Choroid plexus epithelial cell (primary cell): ENCODE measurements at places on chromosomes 11 and 22.

DNA sequence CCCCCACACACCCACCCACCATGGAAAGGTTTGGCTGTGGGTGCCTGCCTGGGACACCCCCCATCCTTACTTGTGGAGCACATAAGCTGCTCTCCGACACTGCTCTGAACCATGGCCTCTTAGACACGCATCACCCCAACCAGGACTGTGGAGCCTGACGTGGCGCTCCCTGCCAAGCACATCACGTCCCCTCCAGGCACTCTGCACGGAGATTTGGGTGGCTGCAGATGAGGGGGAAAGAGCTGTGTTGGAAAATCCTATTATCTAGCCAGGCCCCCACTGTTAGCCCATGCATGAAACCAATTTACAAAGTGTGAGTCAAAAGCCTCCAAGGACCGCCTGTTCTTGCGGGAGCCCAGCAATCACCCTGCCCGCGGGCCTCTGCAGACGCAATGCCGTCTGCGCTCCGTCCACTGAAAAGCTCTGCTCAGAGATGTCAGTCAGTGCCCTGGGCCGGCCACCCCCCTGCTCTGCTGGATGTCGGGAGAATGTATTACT, 163.4 kb upstream of the NECTIN1 start:
- no peak for DNase-seq

DNA sequence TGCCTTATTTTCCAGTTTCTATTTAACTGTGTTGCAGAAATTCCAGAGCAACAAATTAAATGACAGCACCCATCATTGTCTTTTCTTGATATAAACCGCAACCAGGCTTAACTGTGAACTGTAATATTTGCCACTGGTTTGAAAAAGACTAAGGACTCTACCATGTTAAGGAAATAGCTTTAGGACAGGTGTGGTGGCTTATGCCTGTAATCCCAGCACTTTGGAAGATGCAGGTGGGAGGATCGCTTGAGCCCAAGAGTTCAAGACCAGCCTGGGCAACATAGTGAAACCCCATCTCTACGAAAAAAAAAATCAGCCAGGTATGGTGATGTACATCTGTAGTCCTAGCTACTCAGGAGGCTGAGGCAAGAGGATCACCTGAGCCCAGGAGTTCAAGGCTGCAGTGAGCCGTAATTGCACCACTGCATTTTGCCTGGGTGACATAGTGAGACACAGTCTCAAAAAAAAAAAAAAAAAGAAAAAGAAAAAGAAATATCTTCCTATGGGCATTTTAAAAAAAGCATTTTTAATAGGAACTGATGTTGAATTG, 28.8 kb downstream of the HIRA start:
- no peak for DNase-seq

DNA sequence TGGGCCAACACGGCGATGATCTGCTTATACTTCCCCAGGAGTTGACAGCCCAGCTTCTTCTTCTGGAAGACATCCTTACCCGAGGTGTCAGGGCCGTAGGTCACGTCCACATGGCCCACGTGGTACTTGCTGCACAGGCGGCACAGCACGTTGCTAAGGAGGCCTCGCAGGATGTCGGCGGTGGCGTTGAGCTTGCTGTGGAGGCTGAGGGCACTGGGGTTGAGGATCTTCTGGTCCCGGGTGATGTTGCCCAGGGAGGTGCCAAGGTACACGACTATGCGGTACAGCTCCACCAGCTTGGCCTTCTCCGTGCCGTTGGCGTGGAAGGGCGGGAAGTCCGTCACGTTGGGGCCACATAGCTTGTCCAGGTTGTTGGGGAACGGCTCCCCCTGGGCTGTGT, 2.9 kb downstream of the LIF start:
- no peak for DNase-seq

- DNase-seq: peak; percentile 9
These were observed 27.7 kb downstream of the TYR start for GRCh38 chr11:89205378-89205777.

- DNase-seq: no peak
These were observed 173.7 kb downstream of the MAML2 start for GRCh38 chr11:96169250-96169649.

DNA sequence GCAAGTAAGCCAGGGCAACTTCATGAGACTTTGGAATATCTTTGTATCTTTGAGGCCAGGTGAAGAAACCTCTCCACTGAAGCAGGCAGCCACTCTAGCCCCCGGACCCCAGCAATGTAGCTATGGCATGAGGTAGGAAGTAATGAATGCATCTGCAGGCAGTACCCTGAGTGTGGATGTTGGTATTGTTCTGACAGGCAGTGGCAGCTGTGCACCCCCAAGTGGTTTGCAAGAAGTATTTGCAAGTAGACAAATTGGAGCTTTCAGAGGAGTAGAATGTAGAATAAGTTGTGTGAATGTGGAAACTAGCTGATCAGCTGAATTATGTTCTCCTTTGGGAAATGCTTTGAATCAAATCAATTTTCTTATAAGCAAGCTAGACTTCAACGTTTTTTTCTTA, 194.4 kb upstream of the PGR start:
- no peak for DNase-seq

DNA sequence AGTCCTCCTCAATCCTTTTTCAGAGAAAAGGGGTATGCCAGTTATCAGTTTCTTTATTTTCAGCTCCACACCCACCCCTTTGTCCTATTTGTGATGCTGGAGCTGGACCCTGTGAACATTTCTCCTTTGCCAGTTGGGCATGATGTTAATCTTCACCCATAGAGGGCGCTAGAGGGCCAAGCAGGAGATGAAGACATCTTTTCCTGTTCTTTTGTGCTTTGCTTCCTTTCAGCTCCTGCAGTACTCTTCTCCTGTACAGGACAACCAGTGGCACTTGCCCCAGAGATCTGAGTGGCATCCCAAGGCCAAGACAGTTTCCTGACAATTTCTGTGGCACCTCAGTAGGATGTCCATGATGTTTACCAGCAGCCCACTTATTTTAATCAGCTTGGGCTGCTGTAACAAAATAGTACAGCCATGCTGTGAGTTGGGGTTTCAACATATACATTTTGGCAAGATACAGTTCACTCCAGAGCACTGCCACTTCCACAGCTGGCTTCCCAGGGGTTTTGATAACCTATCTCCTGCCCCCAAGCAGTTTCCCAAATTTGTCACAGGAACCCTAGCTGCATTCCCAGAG, 4.6 kb downstream of the SAA2 start:
- DNase-seq: peak; percentile 88

DNA sequence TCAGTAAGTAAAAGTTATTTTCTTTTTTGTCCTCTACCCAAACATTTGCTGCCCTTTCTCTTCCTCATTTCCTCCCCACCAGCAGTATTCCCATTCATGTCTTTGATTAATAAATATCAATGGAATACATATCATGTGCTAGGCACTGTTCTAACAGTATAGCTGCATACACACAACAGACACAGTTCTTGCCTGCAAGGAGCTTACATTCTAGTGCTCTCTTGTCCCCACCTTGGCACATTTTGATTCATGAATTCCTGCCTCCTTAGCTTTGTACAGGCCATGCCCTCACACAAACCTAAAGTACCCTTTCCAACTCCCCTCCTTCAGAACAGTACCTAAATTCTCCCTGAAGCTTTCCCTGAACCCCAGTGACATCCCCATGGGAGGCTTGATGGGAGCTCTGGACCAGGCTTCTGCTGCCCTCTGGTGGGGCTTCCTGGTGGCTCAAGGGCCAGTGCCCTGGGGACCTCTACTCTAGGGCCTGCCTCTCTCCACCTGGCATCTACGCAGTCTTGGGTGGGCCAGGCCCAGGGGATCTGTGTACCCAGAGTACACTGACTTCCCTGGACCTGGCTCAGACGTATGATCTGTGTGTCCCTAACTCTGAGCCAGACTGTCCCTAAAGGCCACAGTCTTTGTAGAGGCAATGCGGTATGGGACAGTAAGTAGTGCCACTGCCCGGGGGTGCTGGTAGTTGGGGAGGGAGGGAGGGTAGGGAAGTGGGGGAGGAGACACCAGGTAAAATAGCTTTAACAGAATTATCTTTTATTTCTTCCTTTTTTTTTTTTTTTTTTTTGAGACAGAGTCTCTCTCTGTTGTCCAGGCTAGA, 14.1 kb downstream of the RPS13 start:
- DNase-seq: peak; percentile 71

GRCh38 chr11:20163783-20164481, 3.7 kb upstream of the DBX1 start:
- DNase-seq: no peak

DNA sequence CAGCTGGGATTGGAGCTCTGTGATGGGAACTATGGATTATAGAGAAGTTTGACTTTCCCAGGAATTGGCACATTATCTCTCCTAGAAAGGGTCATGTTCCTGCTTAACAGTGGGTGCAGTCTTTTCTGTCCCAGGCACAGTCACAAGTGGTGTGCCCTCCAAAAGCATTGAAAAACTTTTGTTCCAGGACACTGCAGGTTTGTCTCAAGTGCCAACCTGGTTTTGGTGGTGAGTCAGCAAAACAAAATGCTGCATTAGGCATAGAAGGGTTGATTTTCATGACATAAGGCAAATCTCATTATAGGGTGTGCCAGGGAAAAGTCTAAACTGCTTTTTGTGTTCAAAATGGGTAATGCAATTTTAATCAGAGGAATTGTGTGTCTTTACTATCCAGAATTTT, 4.9 kb downstream of the HTATIP2 start:
- no peak for DNase-seq

GRCh38 chr11:106262852-106263251, 185.4 kb downstream of the AASDHPPT start:
- DNase-seq: peak; percentile 52

DNA sequence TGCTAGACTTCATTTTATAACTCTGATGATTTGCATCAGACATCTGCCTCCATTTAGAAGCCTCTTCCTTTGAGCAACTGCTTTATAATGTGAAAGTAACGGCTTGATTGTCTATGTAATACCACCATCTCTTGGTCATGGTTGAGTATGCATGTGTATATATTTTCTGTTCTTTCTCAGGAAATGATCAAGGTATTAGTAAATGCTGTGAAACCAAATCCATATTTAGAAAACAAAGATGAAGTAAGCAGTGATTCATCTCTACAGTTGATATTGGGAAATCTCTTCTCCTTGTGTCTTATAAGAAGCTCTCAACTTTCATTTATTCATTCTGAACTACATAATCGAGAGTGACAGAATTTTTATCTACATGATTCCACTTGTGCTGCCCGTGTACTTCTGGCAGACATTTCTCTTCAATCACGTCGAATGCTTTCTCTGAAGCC, 104.6 kb upstream of the ANO3 start:
- peak; percentile 93 for DNase-seq

DNA sequence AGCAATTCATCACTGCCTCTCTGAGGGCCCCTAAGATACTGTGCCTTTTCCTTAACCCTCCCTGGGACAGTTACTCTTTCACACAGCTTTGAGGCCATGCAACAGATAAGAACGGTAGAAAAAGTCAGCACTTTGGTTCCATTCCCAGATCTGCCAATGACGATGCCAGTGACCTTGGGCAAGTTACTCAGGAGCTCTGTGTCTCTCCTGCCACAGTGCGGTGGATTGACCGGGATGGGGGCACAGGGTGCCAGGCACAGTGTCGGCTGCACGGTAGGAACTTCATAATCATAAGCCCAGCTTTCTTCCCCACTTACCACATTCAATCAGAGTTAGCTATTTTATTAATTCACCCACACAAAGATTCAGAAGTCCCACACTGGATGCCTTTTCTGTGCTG, 1041.8 kb downstream of the TBC1D22A start:
- no peak for DNase-seq

- peak; percentile 89 for DNase-seq
These were observed 35.0 kb upstream of the JAM3 start for GRCh38 chr11:134033696-134034491.

DNA sequence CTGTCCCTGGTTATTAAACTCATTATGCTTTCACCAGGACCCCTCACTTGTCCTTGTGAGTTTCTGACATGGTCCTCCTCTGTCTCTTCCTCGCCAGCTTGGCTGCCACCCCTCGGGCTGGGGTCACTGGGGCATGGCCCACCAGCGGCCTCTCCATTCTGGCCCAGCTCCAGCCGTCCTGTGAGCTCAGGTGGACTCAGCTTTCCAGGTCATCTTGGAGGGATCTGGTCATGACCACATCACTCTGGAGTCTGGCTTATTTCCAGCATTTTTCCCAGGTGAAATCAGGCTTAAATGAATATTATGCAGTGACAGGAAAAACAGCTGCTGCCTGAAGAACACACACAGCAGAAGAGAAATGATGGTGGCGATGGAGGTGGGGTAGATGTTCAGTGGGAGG, 224.5 kb downstream of the ADAMTS15 start:
- DNase-seq: no peak

DNA sequence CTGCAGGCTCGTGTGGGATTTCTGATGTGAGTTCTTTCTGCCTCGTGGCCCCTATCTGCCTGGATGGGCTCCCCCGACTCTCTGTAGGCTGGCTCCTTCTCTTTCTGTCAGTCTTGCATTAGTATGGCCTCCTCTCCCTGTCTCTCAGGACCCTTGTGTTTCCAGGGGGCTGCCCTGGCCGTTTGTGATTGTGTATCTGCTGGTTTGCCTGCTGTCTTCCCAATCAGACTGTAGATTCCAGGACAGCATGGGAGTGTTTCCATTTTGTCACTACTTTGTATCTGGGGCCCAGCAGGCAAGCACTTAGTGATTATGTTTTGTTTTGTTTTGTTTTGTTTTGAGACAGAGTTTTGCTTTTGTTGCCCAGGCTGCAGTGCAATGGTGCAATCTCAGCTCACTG, 25.6 kb downstream of the SNAP29 start:
- DNase-seq: no peak
